ENCODE measurements at places on chromosomes 2 and 18.

DNA sequence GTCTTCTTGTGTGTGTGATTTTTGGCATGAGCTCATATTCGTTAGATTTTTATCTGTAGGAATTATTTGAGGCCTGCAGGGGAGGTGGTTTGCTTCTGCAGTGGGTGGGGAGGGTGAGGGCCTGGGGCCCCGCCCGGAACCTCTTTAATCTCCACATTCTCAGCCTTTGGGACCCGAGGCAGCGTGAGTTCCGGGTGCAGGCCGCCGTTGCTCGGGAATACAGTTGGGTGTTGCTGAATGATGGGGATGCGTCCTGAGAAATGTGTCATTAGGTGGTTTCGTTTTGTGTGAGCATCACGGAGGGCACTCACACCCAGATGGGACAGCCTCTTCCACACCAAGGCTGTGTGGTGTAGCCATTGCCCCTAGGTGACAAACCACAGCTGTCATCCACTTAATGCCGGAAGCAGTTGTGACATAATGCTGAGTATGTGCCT lies 13.7 kb upstream of the GAL3ST2 start:
- DNase-seq, result peak; percentile 58

DNA sequence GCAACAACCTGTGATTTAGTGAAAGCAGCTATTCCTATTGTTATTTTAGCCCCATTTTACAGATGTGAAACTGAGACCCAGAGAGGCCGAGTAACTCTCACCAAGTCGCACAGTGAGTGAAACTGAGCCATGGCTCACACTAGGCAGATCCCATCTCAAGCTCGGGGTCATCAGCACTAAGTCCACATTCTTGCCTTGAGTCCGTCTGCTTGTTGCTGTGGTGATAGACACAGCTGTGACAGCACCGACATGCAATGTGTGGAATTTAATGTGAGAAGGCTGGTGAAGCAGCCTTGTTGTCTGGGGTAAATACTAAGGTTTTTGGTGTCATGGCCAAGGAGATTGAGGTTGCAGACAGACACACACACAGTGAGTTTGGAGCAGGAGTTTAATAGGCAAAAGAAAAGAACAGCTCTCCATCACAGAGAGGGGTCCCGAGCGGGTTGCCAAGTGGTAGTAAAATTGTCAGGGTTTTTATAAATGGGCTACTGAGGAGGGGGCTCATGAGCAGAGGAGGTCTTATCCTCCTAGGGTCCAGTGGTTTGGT lies 40.2 kb upstream of the GMCL1 start:
- no peak for DNase-seq

- peak; percentile 61 for DNase-seq
These were observed 10.0 kb upstream of the GBX2 start for GRCh38 chr2:236177967-236178889.

DNA sequence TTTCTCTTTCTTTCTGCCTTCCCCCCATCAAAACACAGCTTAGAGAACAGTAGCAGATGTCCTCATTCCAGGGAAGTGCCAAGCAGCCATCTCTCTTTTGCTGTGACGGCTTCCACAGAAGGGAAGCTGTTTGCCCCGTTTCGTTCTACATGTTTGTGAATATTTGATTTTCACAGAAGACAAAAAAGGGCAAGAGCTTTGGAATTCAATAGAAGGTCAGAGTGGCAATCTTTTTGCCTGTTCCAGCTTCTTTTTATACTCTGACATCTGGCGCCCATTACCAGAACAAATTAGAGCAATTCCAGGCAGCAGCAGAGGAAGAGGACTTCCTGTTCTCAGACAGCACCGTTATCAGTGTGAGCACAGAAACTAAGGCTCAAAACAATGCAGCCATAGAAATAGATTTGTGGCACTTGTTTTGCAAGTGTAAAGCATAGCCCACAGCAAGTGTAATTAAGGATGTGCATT lies 79.0 kb upstream of the CDH19 start:
- no peak for DNase-seq

GRCh38 chr2:224608104-224608503 lies 22.9 kb upstream of the CUL3 start:
- no peak for DNase-seq

- DNase-seq, result no peak
These were observed 442.5 kb upstream of the PKDCC start for GRCh38 chr2:41605311-41605710.

- DNase-seq, result no peak
These were observed 204.6 kb downstream of the EIPR1 start for GRCh38 chr2:3173031-3173430.

- DNase-seq, result no peak
These were observed 323.7 kb downstream of the SLC4A3 start for GRCh38 chr2:219951099-219951498.

GRCh38 chr18:46621871-46622270 lies 35.1 kb downstream of the LOXHD1 start:
- no peak for DNase-seq

GRCh38 chr2:238256594-238257104 lies 16.8 kb upstream of the HES6 start:
- peak; percentile 75 for DNase-seq

- DNase-seq, result no peak
These were observed 100.3 kb upstream of the NEUROD1 start for GRCh38 chr2:181780657-181781056.

- peak; percentile 88 for DNase-seq
These were observed 126.6 kb upstream of the PPP1CB start for GRCh38 chr2:28624793-28625701.

GRCh38 chr2:101820519-101820918 lies 123.0 kb downstream of the MAP4K4 start:
- DNase-seq, result peak; percentile 39

DNA sequence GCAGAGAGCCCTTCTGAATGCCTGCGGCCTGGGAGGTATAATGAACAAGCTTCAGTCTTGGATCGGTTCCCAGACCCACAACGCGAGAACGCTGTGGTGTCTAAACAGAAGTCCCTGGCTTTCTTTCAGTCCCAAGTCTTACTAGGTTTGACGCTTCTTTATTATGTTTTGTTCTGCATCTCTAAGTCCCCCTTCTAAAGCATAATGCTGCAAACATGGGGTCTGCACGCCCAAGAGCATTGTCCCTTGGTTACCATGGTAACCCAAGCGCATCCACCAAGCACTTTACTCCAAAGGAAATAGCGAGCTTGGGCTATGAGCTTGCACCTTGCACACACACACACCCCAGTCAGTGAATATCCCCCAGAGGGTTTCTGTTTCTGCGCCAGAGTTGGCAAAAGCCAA lies 193.7 kb downstream of the INO80D start:
- DNase-seq, result no peak

DNA sequence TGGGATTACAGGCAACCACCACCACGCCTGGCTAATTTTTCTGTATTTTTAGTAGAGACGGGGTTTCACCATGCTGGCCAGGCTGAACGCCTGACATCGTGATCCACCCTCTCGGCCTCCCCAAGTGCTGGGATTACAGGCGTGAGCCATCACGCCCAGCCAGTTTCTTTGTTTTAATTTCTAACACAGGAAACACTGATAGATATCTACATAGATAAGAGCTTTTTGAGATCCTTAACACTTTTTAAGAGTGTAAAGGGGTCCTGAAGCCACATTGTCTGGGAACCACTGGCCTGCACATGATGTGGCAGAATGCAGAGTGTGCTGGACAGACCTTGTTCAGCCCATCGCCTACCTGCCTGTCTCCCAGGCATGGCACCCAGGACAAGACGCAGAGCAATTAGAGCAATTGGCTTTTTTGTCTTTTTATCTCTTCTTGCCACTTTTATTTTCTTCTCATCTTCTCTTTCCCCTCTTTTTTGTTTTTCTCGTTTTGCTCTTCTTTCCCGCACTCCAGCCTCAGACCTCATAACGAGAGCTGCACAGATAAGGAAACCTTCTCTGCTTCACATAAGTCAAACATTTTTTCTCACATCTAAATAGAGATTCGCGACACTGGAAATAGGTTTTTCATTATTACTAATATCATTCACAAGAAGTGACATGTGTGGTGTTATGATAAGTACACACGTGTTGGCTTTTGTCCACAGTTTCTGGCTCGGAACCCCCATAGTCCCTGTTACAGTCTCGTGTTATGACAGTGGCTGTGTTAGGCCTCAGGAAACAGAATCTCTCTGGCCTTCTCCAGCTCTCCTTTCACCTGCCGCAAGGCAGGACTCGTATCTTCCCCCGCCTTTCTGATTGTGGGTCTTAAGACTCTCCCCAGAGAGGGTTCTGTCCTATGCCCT lies 25.2 kb upstream of the GPR55 start:
- no peak for DNase-seq

GRCh38 chr2:82740527-82740926 lies 1718.6 kb downstream of the SUCLG1 start:
- DNase-seq, result no peak

GRCh38 chr2:48138898-48139297 lies 232.6 kb upstream of the FBXO11 start:
- no peak for DNase-seq

- DNase-seq, result no peak
These were observed 352.6 kb upstream of the MYT1L start for GRCh38 chr2:2683606-2684224.

DNA sequence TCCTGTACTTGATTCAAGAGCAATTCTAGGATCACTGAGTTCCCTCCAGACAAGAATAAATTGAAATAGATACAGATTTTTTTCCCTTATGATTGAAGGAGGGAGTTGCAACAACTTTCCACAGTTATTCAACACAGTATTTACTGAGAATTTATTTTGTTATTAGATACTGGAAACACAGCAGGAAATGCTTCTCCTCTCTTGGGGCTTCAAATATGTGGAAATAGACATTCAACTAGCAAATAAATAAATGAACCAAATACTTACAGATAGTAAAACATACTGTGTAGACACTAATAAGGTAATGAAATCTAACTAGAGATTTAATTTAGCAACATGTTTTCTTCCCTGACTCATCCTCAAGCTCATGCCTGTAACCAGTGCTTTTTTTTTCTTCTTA lies 169.2 kb downstream of the LNPK start:
- no peak for DNase-seq

DNA sequence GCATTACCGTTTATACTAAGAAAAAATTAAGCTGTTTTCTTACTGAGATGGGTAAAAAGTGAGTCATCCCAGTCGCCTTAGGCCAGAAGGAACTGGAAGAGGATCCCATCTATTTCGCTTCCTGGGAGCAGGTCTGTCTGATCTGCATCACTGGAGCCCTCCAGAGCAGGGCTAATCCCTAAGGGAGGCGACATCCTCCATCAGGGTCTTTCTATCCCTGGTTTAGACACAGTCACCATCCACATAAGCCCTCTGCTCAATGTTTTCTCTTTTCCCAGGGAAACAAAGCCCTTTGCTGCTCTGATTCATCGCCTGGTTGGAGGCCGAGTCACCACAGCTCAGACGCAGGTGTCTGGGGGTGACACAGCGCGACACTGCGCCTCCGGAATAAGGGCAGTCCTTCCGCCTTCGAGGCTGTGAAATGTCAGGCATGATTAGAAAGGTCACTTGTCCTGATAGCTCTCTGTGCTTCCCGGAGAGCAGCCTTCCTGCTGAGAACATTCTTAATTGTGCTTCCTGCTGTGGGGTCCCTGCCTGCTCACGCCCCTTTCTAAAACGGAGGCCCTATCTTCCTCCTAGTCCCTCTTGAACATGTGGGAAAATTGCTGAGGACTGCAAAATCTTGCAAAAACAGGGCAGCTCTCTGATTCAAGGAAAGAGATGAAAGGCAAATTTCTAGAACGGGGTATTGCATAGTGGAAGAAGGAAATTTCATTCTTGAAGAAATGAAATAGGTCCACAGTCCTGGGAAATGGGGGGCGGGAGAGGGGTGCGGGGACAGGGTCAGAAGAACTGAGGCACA lies 56.3 kb downstream of the MARCHF4 start:
- DNase-seq, result no peak
